ENCODE measurements at places on chromosomes 1 and 21.

GRCh38 chr21:41846536-41846935 is 32.6 kb downstream of the PRDM15 start:
- DNase-seq = no peak

- no peak for DNase-seq
Observed at GRCh38 chr1:246309247-246309884, 197.7 kb downstream of the SMYD3 start.

GRCh38 chr1:53128401-53128800 is 14.0 kb downstream of the SLC1A7 start:
- DNase-seq = no peak

- no peak for DNase-seq
Observed at GRCh38 chr1:201053155-201053860, 29.8 kb upstream of the KIF21B start.

- DNase-seq = no peak
Observed at GRCh38 chr1:27760426-27760825, 12.6 kb upstream of the STX12 start.

GRCh38 chr1:93296555-93297154 is 49.1 kb upstream of the DR1 start:
- no peak for DNase-seq

DNA sequence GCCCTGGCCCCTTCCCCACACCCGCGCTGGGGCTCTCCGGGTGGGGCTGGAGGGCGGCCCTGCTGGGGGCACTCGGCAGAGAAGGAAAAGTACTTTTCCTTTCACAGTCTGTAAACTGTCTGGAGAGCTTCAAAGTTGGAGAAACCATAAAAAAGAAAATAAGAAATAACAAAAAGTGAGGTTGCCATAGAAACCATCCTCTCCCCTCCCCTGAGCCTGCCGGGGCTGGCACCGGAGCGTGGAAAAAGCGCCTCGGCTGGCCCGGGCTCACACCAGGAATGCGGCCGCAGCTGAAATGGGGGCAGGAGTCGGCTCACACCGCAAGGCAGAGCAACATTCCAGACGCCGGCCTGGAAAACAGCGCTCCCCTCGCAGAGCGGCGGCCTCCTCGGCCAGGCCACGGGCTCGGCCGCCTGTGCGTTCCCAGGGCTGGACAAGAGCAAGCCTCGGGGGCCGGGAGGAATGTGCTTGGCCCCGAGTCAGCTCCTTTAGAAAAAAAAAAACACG is 69.2 kb downstream of the MORN1 start:
- no peak for DNase-seq
